ENCODE measurements at places on chromosomes 3 and 15.

DNA sequence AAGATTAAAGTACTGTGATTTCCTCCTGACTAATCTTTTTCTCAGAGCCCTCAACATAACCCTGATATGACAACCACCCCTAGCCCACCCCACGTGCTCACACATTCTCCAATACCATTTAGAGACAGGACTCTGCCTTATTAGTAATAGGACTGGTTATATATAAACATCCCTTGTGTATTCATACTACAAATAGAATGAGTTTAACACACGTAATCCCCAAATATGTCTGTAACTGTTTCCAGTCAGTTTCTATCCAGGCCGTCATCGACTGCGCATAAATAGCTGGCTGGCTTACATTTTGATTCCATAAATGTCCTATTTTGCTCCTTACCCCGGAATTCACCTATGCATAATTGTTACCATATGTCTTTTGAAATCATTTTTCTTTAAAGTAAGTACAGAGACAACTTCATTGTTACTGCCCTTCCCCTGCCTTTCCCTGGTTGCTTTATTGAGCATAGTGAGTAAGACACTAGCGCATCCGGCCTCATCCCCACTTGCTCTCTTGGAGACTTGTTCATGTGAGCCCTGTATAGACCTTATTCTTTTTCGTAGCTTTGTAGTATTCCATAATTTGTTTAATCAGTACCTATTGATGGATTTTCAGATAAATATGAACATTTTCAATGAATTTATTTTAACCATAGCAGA is 3.5 kb upstream of the P2RY14 start:
- DNase-seq = no peak

DNA sequence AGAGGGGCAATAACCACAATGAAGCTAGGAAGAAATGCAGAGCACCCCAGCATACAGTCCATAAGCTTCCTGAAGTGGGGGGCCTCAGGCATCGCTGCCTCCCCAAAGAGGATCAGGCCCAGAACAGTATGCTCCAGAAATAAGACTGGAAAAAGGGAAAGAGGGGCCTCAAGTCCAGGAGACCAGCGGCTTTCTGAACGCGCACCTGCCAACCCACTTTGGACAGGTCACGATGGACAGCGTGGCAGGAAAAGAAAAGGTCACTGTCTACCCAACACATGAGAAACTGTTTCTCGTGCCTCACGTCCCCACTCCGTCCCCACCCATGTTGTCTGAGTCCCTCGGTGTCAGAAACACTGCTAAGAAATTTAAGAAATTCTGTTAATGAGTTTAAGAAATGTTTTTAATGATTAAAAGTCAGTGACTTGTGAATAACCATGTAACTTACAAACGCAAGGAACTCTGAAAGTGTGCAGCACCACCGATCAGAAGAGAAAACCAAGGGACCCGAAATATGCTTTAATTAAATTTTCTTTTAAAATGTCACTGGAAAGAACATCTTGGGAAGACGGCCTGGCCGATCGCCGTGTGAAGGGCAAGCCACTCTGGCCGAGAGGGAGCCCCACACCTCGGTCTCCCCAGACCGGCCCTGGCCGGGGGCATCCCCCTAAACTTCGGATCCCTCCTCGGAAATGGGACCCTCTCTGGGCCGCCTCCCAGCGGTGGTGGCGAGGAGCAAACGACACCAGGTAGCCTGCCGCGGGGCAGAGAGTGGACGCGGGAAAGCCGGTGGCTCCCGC is 1.7 kb upstream of the PPARG start:
- peak; percentile 41 for DNase-seq

- no peak for DNase-seq
These were observed 19.8 kb downstream of the SCAP start for GRCh38 chr3:47455806-47456452.

DNA sequence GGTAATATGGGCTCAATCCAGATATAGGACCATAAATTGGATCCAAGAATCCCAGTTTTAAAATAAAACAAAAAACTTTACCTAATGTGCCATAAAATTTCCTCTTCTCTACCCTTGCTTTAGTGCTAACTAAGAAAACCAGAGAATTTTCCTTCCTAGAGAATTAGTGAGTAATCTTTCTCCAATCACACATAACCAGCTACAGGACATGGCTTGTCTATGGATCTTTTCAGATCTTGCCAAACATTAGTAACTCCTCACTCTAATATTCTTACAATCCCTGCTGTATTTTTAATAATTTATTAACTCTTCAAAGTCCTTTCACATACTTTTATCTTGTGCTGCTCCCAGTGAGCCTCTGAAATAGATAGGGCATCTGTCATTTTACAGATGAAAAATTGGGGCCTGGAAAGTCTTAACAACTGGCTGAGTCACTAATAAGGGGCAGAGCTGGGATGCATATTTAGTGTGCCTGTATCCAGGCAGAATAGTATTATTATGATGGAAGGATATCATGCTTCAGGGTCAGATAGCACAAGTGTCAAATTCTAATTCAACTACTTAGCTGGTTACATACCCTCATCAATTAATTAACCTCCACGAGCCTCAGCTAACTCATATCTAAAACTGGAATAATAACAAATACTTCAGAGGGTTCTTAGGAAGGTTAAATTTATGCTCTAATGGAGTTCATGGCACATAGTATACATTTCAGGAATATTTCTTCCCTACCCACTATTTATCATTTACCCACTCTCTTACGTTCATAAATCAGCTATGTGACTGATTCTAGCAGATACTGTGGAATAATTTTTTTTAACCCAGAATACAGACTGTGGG is 5.6 kb downstream of the ZBED2 start:
- no peak for DNase-seq

GRCh38 chr3:14925729-14926591 is 21.4 kb upstream of the NR2C2 start:
- peak; percentile 34 for DNase-seq

GRCh38 chr15:100114100-100114499 is 227.7 kb downstream of the ADAMTS17 start:
- DNase-seq = no peak

DNA sequence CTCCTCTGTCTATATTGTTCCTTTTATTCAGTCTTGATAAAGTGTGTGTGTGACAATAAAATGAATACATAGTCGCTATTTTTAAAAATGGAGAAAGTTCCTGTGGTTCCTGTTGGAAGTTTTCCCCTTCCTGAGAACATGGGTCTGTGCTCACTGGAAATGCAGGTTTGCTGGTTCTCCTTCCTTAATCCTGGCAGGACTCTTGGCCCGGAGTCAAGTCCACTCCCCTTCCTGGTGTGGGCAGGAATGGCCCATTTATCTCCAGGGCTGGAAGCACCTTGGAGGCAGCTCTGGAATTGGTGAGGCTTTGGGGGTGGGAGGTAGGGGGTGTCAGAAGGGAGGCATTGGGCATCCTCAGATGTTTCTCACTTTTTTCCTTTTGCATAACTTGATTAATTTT is 30.1 kb downstream of the FOXL2 start:
- DNase-seq = no peak

GRCh38 chr3:65182682-65183081 is 494.9 kb upstream of the ADAMTS9 start:
- DNase-seq = no peak

GRCh38 chr3:187762792-187763191 is 17.5 kb upstream of the BCL6 start:
- DNase-seq = no peak

GRCh38 chr3:186124592-186124991 is 15.7 kb upstream of the ETV5 start:
- no peak for DNase-seq

- DNase-seq = no peak
These were observed 285.1 kb upstream of the STAC start for GRCh38 chr3:36095238-36095637.

- DNase-seq = no peak
These were observed 20.9 kb downstream of the FYCO1 start for GRCh38 chr3:45974686-45975085.

GRCh38 chr15:49815526-49815925 is 194.7 kb downstream of the DTWD1 start:
- DNase-seq = no peak

DNA sequence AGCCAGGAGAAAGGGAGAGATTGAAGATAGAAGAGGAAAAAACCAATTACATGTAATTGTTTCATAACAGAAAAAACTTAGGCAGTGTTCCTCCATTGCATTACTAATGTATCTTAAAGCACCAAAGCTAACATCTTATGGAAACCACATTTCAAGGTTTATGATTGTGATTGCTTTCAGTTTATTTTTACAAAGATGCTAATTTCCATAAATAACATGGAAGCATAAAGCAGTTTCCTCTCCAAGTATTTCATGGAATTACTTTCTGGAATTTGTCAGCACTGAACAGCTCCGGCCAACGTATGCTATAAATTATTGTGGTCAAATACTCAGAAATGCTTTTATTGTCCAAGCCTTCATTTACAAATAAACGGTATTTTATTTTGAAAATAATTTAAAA is 11.6 kb downstream of the ADAMTSL3 start:
- DNase-seq = no peak

DNA sequence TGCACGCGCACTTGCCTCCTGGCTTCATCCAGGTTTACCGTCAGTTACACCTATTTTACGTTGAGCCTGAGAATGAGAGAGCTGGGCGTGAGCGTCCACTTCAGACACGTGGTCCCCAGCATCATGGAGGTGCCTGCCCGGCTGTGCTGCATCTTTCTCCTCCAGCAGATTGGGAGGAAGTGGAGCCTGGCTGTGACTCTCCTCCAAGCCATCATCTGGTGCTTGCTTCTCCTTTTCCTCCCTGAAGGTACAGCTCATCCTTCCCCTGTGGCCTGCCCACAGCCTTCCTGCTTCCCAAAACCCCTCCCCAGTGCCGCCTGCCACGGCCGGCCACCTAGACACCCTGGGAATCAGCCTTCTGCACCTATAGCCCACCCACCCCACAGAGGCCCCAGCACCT is 31.6 kb downstream of the SLC22A14 start:
- DNase-seq = no peak

- no peak for DNase-seq
These were observed 124.9 kb downstream of the DNAJB8 start for GRCh38 chr3:128341659-128342395.

DNA sequence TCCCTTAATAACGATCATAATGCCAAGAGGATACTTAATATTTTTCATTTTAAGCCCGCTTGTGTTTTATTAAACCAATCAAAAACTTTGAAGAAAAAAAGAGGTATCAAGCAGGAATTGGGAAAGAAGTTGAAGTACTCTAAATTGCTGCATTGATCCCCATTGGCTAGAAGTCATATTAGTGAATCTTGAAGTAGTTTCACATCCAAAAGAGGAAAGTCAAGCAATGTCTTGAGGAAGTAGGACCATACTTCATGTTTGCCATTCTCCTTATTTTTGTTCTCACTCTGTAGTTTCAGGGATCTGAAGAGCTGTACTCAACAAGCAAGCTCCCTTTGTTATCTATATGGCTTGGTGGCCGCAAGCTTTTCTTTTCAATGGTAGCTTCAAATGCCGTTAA is 2.2 kb downstream of the SCAANT1 start:
- no peak for DNase-seq

DNA sequence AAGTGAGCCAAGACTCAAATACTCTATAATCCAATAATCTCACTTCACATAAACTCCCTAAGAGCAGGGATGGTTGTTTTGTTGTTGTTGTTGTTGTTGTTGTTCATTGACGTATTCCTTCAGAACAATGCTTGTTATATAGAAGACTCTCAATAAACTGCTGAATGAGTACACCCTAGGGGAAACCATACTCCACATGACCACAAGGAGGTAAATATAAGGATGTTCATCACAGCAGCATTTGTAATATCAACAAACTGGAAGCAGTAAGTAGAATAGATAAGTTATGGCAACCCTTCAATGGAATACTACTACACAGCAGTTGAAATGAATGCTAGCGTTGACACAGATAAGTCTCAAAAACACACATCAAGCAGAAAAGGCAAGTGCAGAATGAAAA is 62.4 kb upstream of the STIMATE start:
- DNase-seq = no peak

DNA sequence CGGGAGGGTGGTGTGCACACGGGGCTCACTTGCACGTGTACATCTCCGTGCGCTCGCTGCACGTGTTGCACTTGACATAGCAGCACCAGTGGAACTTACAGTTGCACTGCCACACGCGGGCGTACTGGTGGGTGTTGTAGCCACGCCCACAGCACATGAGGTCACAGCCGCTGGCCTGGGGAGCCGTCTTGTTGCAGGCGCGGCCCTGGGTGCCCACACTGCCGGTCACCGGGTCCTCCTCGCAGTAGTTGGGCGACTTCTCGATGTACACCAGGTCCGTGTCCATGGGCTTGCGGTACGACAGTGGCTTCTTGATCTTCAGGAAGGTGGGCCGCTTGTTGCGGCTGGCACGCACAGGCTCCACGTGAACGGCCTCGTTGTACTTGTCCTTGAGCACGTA is 61.0 kb downstream of the WNT7A start:
- no peak for DNase-seq

DNA sequence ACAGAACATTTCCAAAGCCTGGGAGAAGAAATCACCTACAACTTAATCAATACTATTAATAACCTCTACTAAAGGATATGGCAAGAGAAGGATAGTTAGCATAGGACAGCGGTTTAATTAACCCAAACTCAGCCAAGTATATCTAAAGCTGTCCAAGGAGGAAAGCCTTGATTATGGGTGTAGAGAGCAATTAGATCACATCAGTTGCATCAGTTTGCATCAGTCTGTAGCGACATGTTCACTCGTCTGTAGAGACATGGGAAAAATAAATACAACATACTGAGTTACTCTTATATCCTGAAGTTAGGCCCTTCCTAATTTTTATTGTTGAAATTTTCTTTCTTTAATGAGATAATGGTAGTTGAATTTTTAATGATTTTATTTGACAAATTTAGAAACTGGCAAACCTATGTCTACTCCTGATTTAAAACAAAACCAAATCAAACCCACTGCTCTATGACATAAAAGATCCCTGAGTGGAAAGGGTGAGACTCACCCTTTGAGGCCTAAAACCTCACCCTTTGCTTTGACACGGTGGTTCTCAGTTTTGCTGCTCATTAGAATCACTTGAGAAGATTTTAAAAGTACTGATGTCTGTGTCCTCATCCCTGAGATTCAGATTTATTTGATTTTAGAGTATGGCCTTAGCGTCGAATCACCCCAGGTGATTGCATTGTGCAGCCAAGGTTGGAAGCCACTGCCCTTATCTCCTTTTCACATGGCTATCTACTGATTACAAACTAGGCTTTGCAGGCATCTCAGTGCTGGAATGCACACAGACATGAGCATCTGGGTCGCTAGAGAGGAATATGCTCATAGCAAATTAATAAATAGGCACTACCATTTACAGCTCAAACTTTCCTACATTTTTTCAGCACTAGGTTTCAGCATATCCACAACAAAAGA is 2.8 kb upstream of the CLRN1 start:
- no peak for DNase-seq
